Activated CD8-positive, alpha-beta T cell treated with anti-CD3 and anti-CD28 coated beads for 36 hours (primary cell): ENCODE measurements at places on chromosomes 2 and 18.
A peak's percentile ranks its signal among the peaks of the same experiment; 100 is the strongest.

- no peak for DNase-seq
These were observed 24.8 kb upstream of the TUBB6 start for GRCh38 chr18:12283256-12283655.

GRCh38 chr2:97737421-97738178 lies 24.2 kb downstream of the ZAP70 start:
- DNase-seq: no peak

GRCh38 chr2:195559431-195559914 lies 97.6 kb upstream of the SLC39A10 start:
- DNase-seq: peak; percentile 92

DNA sequence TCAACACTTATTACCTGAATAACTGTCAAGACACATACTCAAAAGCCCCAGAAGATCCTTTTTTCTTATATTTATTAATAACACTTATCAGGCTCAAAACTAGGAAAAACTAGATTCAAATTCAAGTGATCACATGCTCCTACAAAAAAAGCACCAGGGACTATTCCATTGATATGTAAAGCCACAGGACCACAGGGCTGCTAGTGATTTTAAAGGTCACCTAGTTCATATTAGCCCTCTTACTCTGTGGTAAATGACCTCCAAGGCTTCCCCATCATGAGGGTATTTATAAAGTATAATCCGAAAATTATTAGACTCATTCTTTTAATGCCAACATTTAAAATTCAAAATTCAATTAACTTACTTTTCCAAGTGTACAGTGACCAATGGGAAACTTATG lies 52.5 kb downstream of the LRPPRC start:
- DNase-seq: no peak

GRCh38 chr2:51866361-51866760 lies 834.4 kb upstream of the NRXN1 start:
- no peak for DNase-seq

DNA sequence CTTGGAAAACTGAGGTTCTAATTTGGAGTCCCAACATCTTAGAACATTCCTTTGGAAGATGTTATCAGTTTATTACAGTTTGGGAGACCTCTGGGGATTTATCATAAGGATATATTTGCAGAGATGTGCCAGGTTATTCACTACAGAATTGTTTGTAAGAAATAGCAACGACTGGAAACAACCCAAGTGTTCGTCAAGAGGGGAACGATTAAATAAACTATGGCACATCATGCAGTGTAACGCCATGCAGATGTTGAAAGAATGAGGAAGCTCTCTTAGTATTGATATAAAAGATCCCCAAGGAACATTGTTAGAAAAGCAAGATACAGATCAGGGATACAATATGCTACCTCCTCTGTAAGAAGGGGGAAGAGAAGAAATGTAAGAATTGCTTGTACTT lies 210.6 kb downstream of the TMEM247 start:
- no peak for DNase-seq

- DNase-seq: no peak
These were observed 12.6 kb upstream of the DLX1 start for GRCh38 chr2:172072706-172073105.

GRCh38 chr2:128562471-128563347 lies 244.0 kb upstream of the HS6ST1 start:
- no peak for DNase-seq

GRCh38 chr18:28039078-28039477 lies 137.9 kb downstream of the CDH2 start:
- no peak for DNase-seq

DNA sequence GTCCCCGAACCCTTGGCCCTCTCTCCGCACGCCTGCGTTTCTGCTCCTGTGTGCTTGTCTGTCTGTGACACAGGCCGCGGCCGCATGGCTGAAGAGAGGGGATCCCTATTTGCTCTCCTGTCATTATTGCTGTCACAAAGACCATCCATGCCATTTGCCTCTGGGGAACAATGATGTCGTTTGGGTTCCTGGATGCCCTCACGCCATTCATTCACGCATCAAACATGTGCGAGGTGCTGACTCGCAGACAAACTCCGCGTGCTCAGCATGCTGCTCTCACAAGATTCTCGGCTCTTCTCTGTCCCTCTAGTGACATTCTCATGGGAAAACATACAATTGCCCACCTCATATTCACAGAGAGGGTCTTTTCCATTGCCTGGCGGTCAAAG lies 67.8 kb downstream of the ASB1 start:
- no peak for DNase-seq

DNA sequence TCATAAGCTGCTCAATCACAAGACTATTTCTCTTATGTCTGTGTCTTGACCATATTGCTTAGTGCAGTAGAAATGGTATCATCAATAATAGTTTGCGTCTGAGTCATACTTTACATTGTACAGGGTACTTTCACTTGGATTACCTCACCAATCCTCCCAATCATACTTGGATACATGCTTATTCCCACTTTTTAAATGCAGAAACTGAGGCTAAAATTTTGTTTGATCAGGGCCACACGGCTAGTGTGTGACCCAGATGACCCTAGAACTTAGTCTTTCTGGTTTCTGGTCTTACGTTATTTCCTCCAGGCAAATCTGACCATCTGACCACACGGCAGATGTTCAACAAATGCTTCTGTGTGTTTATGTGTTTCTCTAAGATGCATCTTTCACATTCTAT lies 23.8 kb upstream of the CCL20 start:
- DNase-seq: no peak

GRCh38 chr2:164735309-164735919 lies 106.2 kb downstream of the COBLL1 start:
- DNase-seq: no peak

GRCh38 chr2:170742896-170743529 lies 27.2 kb upstream of the ERICH2 start:
- no peak for DNase-seq

DNA sequence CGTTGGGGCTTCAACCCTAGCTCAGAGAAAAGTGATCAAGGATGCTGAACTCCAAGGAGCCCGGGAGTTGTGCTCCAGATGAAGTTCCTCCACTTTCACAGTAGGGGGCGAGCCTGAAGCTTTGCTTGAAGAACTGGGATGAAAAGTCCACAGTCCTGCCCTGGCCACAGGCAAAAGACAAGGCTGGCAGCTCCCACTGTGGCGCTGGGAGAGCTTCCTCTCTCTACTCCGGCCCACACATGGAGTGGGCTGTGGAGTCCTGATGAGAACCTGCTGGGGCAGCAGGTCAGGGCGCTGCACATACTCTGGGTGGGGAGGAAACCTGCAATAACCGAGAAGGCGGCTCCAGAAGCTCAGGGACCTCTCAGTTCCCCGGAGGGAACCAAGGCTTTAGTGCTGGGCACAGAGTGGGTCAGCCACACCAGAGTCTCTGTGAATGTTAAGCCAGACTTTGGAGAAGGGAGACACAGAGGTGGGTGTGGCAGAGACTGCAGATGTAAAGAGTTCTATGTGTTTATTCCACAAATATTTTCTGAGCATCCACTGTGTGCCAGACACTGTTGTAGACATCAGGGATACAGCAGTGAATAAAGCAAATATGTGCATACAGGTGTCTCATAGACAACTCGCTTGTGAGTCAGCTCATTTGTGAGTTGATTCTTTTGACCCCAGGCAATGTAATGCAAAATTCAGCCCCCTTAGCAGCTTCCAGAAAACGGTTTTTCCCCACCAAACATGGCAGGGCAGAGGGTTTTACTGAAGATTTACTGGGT lies 48.0 kb upstream of the MRPL33 start:
- DNase-seq: peak; percentile 30

GRCh38 chr2:151562398-151562797 lies 152.7 kb downstream of the RIF1 start:
- DNase-seq: no peak

GRCh38 chr2:48457227-48457626 lies 72.7 kb upstream of the STON1 start:
- no peak for DNase-seq

- no peak for DNase-seq
These were observed 212.9 kb downstream of the CYP26B1 start for GRCh38 chr2:71934595-71935261.

- DNase-seq: no peak
These were observed 9.5 kb upstream of the TNFAIP6 start for GRCh38 chr2:151347906-151348305.

GRCh38 chr2:140943867-140944266 lies 1186.9 kb downstream of the LRP1B start:
- no peak for DNase-seq

DNA sequence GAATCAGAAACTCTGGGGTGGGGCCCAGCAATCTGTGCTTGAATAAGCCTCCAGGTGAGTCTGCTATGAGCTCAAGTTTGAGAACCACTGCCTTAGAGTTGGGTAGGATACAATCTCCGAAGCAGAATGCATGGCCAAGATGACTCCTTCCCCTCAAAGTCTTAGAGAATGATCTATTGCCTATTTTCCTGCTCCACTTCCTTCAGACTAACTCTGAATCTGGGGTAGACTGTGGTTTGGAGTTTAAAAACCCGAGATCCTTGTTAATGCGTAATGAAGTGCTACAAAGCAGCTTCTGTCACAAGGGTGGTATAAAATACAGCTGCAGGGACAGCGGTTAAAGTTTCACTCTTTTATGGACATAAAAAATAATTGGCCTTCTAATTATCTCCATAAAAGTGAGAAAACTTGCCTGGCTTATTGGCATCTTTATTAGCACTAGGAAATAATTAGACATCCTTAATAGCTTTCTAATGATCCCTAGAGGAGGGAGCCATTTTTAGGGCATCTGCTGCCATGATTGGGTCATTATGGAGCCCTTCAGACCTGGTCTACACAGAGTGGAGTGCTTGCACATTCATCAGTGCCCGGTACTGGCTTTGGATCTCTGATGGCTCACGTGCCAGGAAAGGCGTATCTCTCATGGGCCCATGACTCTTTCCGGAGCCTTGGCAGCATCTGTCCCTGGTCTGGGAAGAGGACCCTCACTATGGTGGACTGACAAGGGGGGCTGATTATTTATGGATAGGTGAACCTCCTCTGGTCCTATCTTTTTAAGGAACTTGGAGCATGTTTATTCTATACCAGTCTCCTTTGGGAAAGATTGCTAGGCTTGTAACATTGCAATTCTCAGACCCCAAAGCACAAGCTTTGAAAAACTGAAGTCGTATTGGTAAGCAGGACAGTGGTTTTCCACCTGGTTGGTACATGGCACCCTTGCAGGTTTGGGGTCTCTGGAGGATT lies 28.2 kb downstream of the SIX2 start:
- DNase-seq: no peak

GRCh38 chr18:39667905-39668304 lies 2102.3 kb upstream of the CELF4 start:
- DNase-seq: no peak

DNA sequence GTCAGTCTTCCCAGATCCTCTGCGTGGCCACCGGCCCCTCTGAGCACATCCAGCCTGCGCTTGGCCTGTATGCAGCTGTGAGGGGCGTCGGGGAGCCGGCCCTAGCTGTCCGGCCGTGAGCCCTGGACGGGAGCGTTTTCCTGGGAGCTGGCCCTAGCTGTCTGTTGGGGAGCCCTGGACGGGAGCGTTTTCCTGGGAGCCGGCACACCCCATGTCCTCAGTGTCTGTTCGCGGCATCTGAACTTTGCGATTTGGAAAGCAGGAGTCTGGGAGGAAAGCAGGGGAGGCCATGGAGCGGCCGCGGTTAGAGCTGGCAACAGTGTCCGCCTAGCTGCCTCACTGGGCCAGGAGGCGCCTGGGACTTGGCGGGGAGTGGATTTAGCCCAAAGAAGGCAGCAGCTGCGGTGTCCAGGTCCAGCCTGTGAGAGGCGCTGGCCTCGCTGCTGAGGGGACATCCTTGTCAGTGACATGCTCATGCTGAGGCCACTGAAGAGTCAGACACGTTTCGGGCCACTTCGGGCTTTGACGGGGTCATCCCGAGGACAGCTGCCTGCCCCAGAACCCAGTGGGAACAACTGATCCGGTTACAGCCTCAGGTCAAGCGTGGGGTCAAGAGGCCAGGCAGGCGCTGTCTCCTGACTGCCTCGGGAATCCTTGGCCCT lies 75.8 kb downstream of the KCNG2 start:
- no peak for DNase-seq
